ENCODE measurements at places on chromosomes 5 and 9.

GRCh38 chr5:105806596-105806995 is 1864.1 kb downstream of the EFNA5 start:
- no peak for DNase-seq

- no peak for DNase-seq
These were observed 59.0 kb downstream of the COL15A1 start for GRCh38 chr9:99002706-99003105.

GRCh38 chr5:25688156-25688555 is 1043.4 kb upstream of the CDH10 start:
- DNase-seq = peak; percentile 11

DNA sequence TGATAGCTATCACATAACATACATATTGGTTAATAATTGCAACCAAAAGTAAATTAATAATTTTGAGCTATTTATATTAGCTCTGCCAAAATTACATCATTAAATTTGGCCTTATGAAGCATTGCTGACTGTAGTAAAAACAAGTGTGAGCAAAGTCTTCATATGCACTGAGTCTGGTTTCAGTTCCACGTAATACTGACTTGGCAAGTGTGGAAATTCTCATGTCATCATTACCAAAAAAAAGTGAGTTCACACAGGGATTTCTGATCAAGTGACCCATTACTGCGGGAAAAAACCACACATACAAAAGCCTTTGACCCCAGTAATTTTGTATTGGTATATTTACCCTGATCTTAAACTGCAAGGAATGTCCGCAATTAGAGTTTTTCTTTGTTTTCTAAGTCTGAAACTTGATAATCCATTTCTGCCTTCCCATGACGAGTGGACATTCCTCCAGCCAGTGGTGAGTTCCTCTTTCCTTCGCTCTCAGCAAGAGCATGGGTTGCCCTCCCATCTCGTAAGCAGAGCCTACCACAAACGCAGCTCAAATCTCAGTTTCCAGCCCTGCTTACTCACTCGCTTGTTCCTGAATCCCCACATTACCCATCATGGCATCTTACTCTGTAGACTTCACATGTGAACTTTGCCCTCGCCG is 220.2 kb upstream of the DMRT1 start:
- DNase-seq = no peak

- DNase-seq = no peak
These were observed 918 bp upstream of the SLC9A3 start for GRCh38 chr5:524973-525761.

GRCh38 chr9:92714787-92715487 is 45.0 kb upstream of the IPPK start:
- no peak for DNase-seq

- peak; percentile 82 for DNase-seq
These were observed 1.6 kb upstream of the GADD45G start for GRCh38 chr9:89602978-89603766.

DNA sequence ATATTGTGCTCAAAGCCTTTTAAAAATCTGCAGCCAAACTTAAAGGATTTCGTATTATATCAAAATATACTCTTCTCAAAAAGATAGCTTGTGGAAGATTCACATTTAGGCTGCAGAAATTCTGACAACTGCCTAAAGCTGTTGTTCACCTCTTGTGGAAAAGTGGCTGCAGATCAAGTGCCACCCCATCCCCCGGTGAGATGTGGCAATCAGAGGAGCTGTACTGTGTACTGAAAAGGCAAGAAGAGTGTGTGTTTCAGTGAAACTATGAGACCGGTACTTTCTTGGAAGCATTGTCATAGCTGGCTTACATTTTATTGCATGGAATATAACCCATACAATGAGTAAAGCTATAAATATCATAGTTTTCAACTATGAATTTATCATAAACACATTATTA is 64.3 kb downstream of the CDH18 start:
- no peak for DNase-seq

GRCh38 chr9:114223564-114224246 is 68.4 kb downstream of the COL27A1 start:
- DNase-seq = no peak

DNA sequence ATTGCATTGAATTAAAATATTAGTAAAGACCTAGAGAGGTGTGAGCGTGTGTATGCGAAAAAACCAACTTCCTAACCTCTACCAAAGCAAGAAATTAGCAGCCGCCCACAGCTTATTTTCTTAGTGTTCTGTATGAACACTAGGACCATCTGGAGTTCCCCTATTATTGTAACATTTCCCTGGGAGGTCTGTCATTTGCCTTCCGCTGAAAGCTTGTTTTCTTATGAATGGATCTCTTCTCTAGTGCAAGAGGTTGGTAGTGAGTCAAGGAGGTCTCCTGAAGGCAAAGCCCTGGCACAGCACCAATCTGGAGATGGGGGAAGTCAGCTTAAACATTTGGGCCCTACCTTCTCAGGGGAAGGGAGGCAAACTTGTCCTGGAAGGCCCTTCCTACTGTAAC is 10.8 kb downstream of the TNFSF8 start:
- DNase-seq = no peak

DNA sequence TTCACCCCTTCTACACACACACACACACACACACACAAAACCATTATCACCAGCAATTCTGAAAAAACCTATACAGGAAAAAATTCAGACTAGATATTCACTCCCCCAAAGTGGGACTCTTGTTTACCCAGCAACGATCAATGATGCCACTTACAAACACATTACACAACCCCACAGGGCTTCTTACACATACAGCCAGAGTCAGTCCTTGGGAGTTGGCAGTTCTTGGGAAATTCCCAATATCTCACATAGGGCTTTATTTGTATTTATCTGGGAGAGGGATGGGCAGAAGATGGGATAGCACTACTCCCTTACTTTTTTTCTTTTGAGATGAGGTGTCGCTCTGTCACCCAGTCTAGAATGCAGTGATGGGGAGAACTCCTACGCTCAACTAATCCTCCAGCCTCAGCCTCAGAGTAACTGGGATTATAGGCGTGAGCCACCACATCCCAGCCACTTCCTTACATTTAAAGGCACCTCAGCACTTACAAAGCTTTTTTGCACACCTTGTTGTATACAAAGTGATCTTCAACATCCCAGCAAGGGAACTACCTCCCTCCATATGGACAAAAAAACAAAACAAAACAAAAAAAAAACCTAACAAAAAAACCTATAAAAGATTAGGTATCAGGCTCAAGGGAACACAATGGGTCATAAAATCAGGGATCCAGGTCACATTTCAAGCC is 168.4 kb downstream of the TSSK1B start:
- no peak for DNase-seq

Measured in NAMALWA (cell line).